ENCODE measurements at places on chromosomes 13 and 19. TPM values are rescaled to one million over a fixed set of nuclear protein-coding genes. Genes with fewer than 3 reads are reported as not detected.

The MVB12A gene
- 28.1 TPM for total RNA-seq

GRCh38 chr13:21075379-21076249, 14.2 kb upstream of the LATS2 start:
- DNase-seq: peak; percentile 39

- DNase-seq: peak; percentile 69
These were observed 157.3 kb downstream of the DNAJC3 start for GRCh38 chr13:95834134-95834765.

The ZNF763 gene
- 0.83 TPM for total RNA-seq

- peak; percentile 86 for DNase-seq
These were observed 14.4 kb upstream of the TPM4 start for GRCh38 chr19:16061943-16062342.

The SLC10A2 gene
- not detected for total RNA-seq

- peak; percentile 36 for DNase-seq
These were observed 14.1 kb upstream of the PCDH8 start for GRCh38 chr13:52862358-52863206.

- DNase-seq: no peak
These were observed 64.2 kb upstream of the STK24 start for GRCh38 chr13:98641075-98641474.

DNA sequence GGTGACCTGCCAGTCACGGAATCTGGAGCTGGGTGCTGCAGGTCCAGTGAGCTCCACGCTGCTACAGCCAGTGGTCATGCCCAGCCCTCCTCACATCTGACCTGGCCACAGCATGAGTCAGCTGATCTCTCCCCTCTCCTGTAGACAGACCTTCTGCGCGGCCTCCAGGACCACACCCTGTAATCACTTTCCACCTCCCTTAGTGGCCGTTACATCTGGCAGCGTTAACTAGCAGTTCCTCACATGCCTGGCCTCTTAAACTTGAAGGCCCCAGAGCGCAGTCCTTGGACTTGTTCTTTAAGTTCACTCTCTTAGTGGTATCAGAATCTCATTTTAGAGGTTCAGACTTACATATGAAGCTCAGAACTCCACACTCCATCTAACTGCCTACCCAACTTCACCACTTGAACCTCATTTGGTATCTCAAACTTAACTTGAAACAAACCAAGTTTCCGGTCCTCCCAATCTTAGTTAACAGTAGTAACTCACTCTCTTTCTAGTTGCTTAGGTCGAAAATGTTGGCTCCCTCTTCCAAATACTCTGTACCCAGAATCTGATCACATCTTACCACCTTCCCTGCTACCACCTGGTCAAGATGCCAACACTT, 22.7 kb downstream of the MIPEP start:
- no peak for DNase-seq

The HSPB6 gene
- 0.95 TPM for total RNA-seq

DNA sequence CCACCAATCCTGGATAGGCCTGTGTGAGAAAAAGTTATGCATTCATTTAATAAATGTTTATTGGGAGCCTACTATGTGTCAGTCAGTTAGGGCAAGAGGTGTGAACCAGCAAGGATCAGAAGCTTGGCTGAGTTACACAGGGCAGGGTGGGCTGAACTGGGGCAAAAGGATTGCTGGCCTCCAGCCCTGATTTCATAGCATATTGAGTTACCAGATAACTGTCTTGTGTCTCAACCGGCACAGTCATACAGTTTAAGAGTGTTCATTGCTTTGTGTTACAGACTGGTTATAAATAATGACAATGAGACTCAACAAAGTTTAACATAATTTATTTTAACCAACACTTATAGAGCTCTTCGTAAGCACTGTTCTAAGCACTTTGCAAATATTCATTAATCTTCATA, 253.8 kb downstream of the DLEU7 start:
- DNase-seq: no peak

DNA sequence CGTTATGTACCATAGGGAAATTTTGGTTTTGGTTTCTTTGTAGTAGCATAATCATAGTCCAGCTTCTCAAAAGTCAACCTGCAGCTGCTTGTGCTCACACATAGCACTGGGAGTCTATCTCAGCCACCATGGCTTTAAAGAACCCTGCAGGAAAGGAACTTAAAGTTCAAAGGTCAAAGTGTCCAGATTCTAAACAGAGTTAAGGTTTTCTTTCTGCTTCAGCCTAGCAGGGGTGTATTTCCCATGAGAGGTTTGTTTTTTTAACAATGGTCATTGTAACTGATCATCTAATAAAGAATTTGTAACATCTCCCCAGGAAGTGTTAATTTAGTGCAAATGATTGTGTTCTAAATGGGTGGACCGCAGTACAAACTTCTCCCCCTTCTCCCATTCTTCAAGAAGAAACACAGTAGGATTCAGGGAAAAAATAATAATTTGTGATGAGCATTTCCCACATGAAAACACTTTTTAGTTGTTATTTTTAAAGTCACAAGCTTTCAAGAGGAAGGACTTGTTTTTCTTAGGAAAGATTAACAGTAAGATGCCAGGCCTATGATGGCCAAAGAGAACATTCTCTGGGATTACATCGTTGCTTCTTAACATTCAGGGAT, 168.0 kb downstream of the EFNB2 start:
- no peak for DNase-seq

DNA sequence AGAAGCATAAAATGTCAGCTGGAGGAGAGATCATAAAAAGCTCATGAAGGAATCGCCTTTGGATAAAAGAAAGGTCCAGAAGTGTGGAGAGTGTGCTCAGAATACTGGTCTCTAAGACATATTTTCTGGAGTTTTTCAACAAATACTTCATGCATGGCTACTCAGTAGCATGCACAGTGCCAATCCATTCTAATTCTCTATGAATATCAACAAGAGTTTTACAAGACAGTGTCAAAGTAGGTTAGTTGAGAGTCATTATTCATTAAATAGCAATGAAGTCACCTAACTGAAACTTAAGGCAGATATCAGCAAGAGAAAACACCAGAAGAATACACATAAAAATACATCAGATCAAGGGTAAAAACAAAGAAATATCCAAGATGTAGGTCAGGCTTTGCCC, 1243.2 kb upstream of the SLC10A2 start:
- DNase-seq: no peak

- no peak for DNase-seq
These were observed 2.1 kb downstream of the PRMT1 start for GRCh38 chr19:49678985-49679770.

The GGACT gene
- total RNA-seq: 4.0 TPM

GRCh38 chr19:13734751-13735150, 29.6 kb upstream of the MRI1 start:
- no peak for DNase-seq

The CYP4F12 gene
- not detected for total RNA-seq

The METTL21C gene
- total RNA-seq: not detected

DNA sequence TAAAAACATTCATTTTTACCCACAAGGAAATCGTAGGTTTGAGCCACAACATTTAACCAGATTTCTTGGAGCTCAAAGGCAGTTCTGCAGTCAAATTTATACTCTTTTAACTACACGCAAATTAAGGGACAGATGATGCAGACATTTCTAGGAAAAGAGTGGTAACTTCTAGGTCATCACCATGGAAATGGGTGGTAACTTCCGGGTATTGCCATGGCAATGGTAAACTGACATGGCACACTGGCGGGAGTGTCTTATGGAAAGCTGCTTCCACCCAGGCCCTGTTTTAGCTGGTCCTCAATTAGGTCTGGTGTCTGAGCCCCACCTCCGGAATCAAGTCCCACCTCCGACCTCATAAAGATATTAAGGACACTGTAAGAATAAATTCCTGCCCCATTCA, 10.4 kb upstream of the LYPD5 start:
- DNase-seq: no peak

DNA sequence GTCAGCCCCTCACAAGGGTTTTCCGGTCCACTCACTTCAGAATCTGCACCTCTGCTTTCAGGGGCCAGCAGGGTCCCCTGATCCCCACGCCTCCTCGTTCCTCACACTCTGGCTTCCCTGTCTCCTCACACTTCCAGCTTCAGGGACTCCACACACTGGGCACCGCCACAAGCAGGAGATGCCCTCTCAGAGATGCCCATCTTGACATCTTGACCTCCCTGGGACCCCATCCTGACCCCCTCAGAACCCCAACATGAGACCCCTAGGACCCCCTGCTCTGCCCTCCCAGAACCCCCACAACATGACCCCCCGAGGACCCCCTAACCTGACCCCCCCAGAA, 2.7 kb downstream of the MAP2K2 start:
- no peak for DNase-seq
